ENCODE measurements at places on chromosomes 12 and 14.

GRCh38 chr14:72463291-72463866, 430.5 kb downstream of the DPF3 start:
- DNase-seq, result no peak

GRCh38 chr14:93994919-93995682, 2.0 kb upstream of the CCDC197 start:
- DNase-seq, result peak; percentile 56

DNA sequence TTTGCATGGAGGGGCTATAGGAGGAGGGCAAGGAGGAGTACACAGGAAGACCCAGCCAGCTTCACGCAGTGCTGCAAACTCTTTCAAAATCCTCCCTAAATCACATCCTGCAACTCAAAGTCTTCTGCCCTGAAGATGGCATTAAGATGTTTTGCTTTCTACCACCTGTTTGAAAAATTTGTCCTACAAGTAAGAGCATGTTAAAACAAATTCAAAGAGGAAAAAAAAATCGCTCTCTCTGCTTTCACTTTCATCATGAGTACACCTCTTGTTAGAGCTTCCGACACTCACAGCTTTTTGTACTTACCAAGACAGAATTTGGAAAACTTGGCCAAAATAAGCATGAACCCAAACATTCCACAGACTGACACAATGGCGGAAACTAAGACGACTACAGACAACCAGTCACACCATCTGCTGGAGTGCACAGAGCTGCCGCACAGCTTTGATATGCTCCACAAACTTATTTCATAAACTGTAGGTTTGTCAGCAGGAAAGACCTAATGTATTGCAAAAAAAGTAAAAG, 21.3 kb downstream of the GCH1 start:
- DNase-seq, result no peak

DNA sequence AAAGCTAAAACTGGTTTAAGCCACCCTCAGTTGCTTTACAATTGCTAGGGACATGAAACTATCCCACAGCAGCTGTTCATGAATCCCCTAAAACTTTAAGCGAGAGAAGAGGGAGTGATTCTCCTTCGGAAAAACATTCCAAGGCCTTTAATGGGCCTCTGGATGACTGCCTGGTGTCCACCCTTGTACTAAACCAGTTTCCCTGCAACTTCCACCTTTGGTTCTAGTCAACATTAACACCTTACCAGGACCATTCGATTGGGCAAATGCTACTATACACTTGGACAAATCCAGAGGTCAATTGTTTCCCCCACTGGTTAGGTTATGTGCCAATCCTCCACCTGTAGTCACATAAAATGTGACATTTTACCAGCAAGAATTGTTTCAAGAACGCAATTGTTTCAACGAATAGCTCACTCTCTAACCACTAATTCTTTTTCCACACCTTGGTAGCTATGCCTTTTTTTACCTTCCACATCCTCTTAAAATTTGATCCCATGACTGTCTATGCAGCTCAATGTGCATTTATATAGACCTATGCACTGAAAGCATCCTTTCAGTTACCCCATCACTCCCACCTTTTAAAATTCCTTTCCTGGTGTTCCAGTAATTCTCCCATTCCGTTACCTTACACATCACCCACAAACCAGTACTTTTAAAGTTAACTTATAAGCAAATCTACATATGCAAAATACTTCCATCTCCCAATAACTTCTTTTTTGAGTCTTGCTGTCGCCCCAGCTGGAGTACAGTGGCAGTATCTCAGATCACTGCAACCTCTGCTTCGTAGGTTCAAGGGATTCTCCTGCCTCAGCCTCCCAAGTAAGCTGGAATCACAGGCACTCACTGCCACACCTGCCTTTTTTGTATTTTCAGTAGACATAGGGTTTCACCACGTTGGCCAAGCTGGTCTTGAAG, 3.6 kb downstream of the UBC start:
- DNase-seq, result no peak

GRCh38 chr12:26648584-26648983, 184.4 kb downstream of the ITPR2 start:
- no peak for DNase-seq

- no peak for DNase-seq
These were observed 98.0 kb downstream of the FBXL14 start for GRCh38 chr12:1496162-1496900.

DNA sequence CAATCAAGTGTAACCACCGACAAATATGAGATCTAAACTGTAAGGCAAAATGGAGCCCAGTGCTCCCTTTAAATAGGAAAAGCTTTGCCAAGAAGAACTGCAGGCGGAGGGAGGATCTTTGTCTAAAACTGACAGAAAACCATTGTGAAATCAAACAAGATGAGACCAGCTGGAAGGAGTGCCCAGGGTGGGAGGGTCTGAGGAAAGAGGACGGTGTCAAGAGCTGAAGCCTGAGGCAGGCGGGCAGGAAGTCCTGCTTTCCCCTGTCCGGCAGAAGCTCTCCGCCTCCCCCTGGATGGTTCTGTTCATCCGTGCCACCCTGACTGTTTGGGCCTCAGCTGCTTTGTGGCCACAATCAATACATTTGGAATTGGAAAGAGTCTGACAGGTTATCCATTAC, 37.5 kb downstream of the CDC42BPB start:
- no peak for DNase-seq

GRCh38 chr12:31316891-31317290, 9.1 kb downstream of the SINHCAF start:
- no peak for DNase-seq

GRCh38 chr14:100150932-100151587, 8.4 kb downstream of the DEGS2 start:
- DNase-seq, result no peak

- no peak for DNase-seq
These were observed 162.1 kb downstream of the FUT8 start for GRCh38 chr14:65574611-65575010.

DNA sequence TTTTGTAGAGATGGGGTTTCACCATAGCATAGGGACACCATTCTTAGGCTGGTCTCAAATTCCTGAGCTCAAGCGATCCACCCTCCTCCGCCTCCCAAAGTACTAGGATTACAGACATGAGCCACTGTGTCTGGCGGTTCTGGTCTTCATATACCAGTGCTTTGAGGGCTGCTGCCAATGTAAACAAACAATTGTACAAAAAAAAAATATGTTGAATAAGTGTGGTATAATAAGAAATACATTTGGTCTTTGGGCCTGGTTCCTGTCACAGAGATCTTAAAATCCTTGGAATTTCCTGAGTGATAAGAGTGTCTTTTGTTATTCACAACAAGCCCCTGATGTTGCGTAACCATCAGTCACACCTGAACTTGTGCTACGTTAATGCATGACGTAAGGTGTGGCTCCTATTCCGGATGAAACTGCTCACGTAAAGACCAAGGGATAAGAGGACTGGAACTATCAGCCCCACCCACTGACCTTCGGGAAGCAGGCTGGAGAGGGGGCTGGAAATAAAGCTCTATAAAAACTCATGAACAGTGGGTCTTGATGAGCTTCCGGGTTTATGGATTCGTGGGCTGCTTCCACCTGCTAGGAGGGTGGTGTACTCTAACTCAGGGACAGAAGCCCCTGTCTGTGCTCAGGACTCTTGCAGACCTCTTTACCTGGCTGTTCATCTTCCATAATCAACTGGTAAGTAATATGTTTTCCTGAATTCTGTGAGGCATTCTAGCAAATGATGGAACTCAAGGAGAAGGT, 16.5 kb upstream of the RIMKLB start:
- DNase-seq, result no peak

GRCh38 chr12:57579677-57580465, 11.1 kb upstream of the PIP4K2C start:
- no peak for DNase-seq

- no peak for DNase-seq
These were observed 50.0 kb downstream of the SOCS2 start for GRCh38 chr12:93622485-93622884.

GRCh38 chr12:10235761-10236631, 23.3 kb downstream of the GABARAPL1 start:
- DNase-seq, result peak; percentile 14

DNA sequence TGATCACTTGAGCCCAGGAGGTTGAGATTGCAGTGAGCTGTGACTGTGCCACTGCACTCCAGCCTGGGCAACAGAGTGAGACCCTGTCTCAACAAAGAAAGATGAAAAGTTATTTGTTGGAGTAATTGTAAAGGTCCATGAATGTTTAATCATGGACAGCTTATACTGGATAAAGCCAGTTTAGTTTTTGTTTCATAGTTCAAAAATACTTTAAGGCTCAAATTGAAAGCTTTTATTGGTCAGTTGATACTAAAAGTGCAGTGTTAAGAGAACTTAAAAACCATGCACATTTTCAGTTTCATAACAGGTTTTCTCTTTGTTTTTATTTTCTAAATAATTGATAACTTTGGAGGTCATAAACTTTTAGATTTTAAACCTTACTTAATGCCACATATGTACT, 108.4 kb downstream of the MON2 start:
- DNase-seq, result no peak

DNA sequence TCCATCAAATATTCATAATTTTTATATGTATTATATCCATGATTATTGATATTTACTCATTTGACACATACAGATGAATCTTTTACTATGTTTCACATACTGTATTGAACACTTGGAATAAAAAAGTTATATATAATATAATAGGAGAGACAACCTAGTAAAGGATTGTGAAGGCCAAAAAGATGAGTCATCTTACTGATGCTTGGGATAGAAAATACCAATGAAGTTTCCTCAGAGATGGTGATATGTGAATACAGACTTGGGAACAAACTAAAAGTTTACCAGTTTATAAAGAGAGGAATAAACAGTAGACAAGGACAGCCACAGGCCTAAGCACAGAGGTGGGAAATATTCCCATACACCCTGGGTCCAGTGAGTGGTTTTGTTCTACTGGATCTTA, 743.9 kb upstream of the FLRT2 start:
- no peak for DNase-seq

- DNase-seq, result no peak
These were observed 31.9 kb upstream of the OSBPL8 start for GRCh38 chr12:76591476-76591875.

DNA sequence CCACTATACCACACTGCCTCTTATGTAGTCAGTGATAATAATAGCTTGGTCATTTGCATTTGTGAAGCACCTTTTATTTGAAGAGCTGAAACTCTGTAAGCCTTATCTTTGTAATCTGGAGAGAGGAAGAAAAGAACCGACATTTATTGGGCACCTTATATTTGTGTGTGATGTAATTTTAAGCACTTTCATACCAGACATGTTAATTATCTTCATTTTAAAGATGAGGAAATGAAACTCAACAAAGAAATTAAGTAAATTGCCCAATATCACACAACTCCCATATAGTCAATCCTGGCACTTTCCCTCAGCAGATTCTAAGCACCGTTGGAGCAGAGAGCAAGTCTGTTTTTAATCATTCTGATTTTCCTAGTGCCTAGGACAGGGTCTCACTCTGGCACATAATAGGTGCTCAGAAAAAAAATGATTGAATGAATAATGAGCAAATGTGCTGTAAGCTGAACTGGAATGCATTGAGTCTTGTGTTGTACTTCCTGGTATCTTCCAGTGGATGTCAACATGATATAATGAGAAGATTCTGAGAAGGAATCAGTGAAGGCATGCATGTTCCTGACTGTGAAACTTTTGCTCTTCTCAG, 418.9 kb downstream of the ZFP36L1 start:
- no peak for DNase-seq
